ENCODE measurements at places on chromosomes 11 and 22.

DNA sequence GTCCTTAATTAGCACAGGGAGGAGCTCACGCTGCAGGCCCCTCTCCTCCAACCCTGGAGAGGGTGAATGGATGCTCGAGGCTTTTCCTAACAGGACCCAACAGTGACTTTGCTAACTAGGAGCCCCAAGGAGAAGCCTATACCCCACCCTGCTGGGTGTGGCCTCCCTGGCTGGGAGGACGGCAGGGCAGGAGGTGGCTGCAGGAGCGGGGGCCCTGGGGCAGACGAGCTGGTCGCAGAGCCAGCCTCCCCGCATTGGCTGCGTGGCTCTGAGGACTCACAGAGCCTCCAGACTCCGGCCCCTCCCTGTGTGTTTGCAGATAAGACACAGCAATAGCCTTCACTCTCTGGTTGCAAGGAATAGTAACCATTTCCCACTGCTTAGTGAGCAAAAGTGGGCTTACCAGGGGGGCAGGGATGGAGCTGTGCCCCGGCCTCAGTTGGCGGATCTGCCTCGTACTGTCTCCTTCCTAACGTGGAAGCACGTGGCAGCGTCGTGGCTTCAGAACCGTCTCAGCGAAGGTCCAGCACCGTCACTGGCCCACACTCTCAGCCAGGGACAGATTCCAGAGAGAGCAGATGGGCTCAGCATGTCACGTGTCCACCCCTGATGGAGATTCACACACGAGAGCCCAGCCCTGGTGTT, 1087.5 kb downstream of the BRD1 start:
- DNase-seq = no peak

DNA sequence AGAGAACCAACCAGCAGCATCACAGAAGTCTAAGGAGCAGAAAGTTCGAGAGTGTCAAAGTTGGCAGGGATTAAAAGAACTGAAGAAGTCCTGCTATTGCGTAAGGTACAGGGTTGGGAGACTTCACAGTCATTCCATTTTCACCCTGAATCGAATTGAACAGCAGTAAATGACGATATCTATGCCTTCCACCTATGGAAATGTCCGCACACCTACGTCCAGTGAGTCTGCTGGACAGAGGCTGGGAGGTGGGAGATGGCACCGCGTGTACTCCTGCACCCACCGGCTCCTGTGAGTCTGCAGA, 116.7 kb downstream of the MICAL3 start:
- DNase-seq = no peak

- DNase-seq = no peak
Measured at GRCh38 chr11:66686801-66687750, 9.4 kb upstream of the RBM4B start.

DNA sequence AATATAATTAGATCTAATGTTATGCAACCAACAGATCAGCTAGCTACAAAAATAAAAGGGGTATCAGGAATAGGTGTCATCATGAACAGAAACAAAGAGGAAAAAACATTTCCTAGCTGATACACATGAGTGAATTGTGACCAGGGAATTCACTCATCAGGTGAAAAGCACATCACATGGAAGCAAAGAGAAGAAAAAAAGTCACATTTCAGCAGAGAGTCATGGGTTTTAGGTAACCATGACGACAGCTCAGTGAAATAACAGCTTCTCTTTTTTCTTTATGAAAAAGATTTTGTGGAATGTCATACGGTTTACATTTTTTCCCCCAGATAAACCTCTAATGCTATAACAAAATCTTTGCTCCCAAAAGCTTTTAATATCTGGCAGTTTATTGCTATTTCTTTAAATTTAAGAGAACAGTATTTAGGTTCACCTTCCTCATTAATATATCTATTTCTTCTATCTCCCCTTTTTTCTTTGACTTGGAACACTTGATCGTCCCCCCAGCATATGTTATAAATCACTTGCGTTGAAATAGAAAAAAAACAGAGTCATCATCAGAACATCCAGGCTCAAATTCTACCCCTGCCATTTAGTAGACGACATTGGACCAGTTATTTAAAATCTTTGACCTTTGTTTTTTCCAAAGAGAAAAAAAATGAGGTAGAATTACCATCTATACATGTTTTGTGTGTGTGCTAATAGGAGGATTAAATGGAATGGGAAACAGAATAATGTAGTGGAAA, 5.3 kb downstream of the TYR start:
- DNase-seq = no peak

DNA sequence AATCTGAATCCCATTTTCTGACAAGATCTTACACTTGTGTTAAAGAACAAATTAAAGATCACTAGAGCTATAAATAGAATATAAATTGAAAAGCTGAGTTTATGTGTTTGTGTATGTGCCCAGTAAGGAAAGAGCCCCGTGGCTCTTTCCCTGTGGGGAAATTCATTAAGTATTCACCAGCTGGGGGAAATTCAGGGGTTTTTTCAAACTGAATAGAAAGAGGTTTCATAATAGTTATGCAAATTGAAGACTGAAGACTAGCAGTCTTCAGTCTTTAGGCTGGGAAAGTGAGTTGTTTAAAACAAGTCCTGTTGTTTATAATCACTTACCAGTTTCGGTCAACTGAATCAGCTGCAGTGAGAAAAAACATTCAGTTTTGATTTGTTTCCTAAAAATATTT, 11.3 kb upstream of the MS4A7 start:
- DNase-seq = peak; percentile 46

DNA sequence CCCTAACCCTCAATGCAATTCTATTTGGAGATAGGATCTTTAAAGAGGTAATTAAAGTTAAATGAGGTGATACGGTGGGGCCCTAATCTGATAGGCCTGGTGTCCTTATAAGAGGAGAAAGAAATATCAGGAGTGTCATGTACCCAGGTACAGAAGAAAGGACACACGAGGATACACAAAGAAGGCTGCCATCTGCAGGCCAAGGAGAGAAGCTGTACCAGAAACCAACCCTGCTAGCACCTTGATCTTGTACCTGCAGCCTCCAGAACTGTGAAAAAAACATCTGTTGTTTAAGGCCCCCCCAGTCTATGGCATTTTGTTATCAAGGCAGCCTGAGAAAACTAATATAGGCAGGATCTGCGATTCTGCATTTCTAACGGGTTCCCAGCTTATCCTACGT, 44.2 kb downstream of the FBXO7 start:
- DNase-seq = no peak

All from GM12892 (cell line).